BJ (cell line): ENCODE measurements at places on chromosomes 1 and 21.

GRCh38 chr1:7366955-7367665, 404.0 kb upstream of the VAMP3 start:
- no peak for DNase-seq

DNA sequence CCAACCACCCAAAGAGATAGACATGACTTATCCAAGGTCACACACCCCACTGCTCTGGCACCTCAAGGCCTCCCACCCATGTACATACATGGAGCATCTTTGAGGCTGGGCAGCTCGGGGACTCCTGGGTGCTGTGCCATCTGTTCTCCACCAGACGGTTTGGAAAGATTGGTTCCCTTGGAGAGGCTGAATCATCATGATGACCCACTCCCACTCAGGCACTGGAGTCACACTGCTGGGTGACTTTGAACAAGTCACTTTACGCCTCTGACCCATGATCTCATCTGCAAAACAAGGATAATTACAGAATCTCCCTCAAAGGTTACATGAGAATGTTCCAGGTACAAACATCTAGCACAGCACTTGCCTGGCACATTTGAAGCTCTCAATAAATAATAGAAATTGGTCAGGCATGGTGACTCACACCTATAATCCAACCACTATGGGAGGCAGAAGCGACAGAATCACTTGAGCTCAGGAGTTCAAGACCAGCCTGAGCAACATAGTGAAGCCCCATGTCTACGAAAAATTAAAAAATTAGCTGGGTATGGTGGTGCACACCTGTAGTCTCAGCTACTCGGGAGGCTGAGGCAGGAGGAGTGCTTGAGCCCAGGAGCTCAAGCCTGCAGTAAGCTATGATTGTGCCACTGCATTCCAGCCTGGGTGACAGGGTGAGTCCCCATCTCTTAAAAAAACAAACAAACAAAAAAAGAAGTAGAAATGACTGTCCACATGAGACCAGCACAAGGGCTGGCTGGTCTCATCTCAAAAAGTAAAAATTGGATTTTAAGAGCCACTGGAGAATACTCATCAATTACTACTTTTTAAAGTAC, 74.9 kb downstream of the RRAGC start:
- DNase-seq: no peak

GRCh38 chr1:178784131-178784536, 59.1 kb downstream of the RALGPS2 start:
- DNase-seq: no peak

GRCh38 chr21:19874521-19874920, 1123.7 kb upstream of the NCAM2 start:
- DNase-seq: no peak

DNA sequence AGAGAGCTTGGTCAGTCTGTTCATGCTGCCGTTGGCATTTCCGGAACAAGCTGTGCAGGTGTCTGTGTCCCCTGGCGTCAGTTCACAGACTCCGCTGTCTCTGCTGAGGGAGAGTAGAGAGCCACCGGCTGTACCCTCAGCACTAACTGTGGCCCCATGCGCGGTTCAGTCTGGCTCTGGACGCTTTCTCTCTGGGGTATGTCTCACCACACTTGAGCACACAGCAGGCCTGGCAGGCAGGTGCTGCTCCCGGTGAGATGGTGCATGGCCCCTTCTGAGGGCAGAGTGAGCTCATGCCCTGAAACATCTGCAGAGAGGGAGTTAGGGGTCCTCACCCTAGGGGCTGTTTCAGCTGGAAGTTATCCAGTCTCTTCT, 60.0 kb upstream of the TLR5 start:
- DNase-seq: no peak

DNA sequence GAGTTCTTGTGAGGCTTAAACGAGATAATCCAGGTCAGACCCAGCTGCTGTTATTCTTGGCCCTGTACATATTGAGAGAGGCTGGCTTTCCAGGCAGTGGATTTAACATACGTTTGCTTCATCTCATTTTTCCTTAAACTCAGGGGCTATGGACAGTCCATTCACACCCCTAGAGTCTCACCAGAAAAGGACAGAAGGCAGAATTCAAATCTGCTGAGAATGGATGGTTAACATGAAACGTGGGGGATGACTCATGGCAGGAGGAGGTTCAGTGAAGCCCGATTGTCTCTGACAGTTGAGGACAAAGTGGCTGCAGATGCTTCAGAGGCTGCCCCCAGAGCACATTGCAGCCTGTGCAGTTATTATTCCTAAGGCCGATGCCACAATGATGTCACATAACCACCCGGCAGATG, 39.5 kb downstream of the TGFB2 start:
- DNase-seq: no peak

DNA sequence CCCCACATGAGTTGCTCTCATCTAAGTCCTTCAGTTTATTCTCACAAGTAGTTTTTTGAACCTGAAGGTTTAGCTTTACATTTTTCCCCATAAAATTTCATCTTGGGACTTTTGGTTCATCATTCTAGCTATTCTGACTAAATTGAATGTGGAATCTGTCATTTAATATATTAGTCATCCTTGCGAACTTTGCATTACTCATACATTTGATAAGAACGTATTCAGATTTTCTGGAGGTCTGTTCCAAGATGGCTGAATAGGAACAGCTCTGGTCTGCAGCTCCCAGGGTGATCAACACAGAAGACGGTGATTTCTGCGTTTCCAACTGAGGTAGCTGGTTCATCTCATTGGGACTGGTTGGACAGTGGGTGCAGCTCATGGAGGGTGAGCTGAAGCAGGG, 59.8 kb upstream of the CSF1 start:
- no peak for DNase-seq

DNA sequence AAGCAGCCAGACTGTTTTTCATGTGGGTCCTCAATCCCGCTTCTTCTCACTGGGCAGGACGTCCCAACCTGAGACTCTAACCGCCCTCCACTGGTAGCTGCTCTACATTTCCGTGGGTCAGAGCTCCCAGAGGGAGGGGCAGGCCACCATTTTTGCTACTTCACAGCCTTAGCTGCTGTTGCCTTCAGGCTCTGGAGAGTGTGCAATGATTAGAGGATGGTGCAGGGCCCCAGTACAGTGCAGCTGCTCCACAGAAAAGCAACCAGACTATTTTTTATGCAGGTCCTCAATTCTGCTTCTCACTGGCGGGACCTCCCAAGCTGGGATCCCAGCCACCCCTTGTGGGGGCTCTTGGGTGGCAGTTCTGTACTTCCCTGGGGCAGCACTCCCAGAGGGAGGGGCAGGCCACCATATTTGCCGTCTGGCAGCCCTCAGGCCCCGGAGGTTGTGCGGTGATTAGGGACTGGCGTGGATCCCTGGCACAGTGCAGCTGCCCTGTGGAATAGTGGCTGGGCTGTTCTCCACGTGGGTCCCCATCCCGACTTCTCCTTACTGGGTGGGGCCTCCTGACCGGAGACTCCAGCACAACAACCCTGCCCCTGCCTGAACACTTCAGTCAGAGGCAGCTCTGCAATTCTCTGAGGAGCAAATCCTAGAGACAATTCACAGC, 647.6 kb upstream of the PKN2 start:
- no peak for DNase-seq

DNA sequence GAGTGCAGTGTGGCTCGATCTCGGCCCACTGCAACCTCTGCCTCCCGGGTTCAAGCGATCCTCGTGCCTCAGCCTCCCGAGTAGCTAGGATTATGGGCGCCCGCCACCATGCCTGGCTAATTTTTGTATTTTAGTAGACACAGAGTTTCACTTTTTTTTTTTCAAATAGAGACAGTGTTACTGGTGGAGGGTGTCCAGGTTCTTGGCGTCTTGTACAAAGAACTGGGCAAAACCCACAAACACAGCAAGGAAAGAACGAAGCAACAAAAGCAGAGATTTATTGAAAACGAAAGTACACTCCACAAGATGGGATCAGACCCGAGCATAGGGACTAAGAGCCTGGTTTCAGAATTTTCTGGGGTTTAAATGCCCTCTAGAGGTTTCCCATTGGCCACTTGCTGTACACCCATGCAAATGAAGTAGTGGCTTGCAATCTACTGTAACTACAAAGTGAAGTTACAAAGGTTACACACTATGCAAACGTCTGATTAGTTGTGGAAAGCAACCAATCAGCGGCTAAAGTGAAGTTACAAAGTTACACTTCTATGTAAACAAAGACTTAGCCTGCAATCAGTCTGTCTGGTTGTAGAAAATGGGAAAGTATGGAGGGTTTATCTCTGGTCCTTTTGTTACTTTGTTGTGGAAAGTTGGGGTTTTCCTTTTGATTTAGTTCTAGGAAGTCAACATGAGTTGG, 199.1 kb downstream of the DYRK1A start:
- peak; percentile 16 for DNase-seq

DNA sequence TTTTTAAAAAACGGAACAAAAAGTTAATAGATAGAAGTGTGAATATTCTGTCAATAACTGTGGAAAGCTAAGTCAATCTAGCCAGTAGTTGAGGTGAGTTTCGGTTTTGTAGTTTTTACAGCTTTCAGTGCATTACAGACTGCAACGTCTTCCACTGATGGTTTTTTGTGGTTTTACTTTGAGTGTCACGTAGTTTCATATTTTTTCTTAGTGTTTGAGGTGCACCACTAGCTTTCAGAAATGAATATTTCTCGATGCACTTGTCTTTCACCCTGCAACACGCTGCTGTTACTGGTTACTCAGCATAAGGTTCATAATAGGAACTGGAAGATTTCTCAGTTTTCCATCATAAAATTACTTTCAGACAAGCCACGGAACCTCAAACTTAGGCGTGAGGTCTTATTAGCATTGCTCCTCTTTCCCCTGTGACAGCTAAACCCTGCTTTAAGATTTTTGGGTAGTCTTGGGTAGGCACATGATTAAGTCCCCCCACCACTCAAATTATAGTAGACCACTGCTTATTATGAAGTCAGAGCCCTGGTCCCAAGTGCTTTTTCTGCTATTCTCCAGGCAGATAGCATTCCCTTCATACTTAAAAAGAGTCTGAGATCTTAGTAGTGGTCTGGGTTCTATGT, 1412.7 kb downstream of the KCNT2 start:
- no peak for DNase-seq

DNA sequence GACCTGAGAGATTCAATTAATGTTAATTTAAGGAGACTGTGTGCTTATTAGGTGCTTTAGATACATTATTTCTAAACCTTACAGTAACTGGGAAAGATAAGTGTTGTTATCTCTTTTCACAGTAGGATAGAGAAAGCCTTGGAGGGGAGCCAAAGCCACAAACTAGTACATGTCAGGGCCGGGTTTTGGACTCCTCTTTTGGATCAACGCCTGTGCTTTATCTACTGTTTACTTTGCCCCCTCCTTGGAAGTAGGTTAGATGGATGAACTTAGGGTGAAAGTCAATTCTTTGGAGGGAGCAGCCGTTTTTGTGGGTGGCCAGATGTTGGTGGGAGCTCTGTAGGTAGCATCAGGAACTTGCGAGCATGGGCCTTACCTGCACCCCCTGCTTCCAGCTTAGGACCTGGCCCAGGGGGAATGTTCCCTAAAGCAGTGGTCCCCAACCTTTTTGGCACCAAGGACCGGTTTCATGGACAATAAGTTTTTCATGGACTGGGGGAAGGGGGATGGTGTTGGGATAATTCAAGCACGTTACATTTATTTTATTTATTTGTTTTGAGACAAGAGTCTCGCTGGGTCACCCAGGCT, 1.7 kb downstream of the HHAT start:
- DNase-seq: no peak

DNA sequence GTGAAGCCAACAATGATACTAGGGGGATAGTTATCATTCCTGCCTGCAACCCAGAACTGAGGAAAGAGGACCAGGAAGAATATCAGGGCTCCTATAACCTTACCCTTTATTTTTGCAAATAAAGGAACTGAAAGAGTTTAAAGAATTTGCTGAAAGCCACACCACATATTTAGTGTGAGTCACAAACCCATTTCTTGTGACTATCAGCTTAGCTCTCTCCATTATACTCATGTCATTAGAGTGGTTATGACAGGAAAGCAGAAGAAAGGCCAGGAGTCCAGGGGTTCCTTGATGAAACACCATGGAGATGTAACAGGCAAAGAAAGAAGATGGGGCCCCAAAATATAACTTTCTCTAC, 141.1 kb upstream of the SAMSN1 start:
- DNase-seq: no peak

DNA sequence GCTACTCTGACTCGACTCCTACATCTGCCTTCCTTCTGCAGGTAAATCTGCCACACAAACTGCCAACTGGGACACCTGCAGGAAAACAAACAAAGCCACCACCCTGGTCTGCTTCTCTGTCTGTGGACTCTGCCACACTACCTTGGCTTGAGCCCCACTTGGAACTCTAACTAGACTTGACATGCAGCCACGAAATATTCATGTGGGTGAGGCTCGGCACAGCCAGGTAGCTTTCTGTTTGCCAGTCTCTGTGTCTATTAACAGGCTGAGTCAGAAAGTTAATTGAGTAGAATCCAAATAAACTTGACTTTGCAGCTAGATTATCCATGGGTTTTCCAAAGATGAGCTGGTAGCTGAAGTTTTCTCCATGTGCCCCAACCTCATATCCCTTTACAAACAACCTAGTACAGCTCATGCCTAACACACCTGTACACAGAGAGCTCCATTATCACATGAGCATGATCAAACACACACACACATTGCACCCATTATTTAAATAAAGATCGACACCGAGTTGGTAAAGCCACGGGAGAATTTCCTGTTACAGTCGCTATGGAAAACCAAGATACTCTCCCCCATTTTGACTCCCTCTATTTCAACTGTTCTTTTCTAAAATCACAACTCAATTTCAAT, 808 bp downstream of the C1orf116 start:
- no peak for DNase-seq

GRCh38 chr1:94603663-94604062, 62.1 kb upstream of the F3 start:
- DNase-seq: no peak

GRCh38 chr1:107413546-107413945, 272.7 kb downstream of the NTNG1 start:
- DNase-seq: no peak

DNA sequence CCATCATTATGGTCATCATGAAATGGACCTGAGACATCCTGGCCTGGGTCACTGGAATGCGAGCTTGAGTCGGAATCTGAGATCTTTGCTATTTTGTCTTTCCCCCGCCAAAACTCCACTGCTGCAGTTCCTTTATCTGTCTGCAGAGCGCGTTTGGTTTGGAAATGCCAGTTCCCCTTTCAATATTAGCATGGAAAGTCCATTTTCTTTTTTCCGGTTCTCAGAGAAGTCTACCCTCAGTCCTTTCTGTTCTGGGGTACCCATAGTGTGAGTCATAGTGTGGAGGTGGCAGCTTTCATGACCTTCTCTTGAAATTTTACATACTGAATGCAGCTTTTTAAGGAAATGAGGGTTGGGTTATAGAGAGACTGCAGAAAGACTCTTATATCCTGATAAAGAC, 14.6 kb downstream of the CACNA1E start:
- DNase-seq: no peak

- peak; percentile 95 for DNase-seq
These were observed 21.0 kb downstream of the B3GALT5 start for GRCh38 chr21:39633770-39634181.

GRCh38 chr1:201508809-201509208, 1.9 kb upstream of the CSRP1 start:
- DNase-seq: peak; percentile 66

GRCh38 chr1:234780112-234780511, 170.1 kb upstream of the IRF2BP2 start:
- no peak for DNase-seq

GRCh38 chr1:201288007-201288406, 4.7 kb downstream of the PKP1 start:
- DNase-seq: no peak
